Omental fat pad (tissue), 4 donors: ENCODE measurements at places on chromosomes 12 and 14.

DNA sequence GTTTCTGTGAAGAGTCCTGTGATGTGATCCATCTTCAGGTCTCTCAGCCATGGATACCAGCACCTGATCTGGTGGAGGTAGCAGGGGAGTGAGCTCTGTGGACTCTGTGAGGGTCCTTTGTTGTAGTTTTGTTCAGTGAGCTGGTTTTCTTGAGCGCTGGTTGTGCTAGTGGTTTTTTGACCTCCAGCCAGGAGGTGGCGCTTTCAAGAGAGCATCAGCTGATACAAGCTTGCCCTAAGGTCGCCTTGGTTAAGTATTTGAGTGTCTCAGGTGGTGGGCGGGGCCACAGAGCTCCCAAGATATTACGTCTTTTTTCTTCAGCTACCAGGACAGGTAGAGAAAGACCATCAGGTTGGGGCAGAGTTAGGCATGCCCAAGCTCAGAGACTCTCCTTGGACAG is 139.7 kb downstream of the TTLL5 start:
- DNase-seq: no peak

DNA sequence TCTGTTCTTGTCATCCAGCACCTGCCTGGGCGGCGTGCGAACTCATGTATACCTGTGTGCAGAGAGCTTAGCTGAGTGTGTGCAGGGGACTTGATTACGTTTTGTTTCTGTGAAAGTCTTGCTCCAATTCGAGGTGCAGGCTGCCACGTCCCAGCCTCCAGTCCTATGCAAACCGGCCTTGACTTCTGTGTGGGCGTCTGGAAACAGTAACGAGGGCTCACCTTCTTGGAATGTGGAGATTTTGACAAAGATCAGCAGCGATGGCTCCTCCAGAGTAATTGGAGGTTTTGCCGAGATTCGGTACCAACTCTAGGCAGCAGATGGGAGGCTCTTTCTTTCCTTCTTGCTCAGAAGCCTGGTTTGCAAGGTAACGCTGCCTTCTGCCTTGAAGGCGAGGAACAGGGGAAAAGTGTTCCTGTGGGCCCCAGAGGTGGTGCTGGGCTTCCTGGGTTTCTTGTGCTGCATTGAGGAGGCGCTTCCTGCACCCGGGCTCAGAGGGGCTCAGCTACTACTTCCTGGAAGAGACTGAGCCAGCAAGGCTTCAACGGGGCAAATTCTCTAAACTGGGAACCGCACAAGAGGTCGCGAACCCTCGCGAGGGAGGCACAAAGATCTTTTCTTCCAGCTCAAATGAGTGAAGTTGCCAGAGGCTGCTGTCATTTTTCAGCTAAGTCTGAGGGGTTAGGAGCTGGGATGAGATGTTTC is 249.0 kb downstream of the AACS start:
- DNase-seq: no peak

- peak; percentile 68 for DNase-seq
Measured at GRCh38 chr12:108950991-108951739, 69.7 kb downstream of the SVOP start.

DNA sequence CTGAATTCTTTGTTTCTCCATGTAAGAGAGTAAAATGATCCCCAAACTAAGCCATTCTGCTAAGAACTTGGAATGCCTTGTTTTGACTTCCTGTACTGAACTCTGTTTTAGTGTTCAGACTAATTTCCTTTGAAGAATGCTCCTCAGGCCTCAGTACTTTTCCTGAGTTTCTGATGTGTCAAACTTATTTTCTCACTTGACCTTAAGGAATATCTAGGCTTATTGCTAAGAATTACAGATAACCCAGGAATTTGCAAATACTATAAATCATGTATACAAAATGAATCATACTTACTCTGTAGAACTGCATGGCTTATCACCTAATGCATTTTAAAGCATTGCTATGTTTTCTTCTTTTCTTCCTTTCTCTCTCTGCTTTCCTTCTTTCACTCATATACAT is 93.1 kb upstream of the PKP2 start:
- DNase-seq: no peak

- no peak for DNase-seq
Measured at GRCh38 chr12:104142543-104142942, 4.5 kb upstream of the NFYB start.
